Stimulated activated CD4-positive, alpha-beta T cell treated with anti-CD3 and anti-CD28 coated beads, Interleukin-4, amount 100 ng/mL, for 48 hours (primary cell): ENCODE measurements at places on chromosomes 5 and 9.

DNA sequence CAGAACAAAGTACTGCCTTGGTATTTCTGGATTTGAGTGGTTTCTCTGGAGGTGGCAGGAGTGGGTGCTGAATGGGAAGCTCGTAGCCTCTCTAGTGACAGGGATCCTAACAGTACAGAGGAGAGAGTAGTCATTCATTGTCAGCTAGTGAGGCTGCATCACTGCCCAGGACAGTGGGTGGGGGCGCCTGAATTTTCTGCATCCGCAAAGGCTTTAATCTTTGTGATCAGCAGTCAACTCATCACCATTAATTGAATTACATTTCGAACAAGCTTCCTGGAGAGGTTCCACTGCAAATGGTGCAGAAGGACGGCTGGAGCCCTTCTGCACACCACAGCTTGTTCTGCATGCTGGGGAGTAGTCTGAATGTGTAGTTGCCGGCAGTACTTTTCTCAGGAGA, 77.5 kb downstream of the HSPA4 start:
- no peak for DNase-seq

- no peak for DNase-seq
These were observed 156.2 kb downstream of the CDK5RAP2 start for GRCh38 chr9:120423812-120424211.

DNA sequence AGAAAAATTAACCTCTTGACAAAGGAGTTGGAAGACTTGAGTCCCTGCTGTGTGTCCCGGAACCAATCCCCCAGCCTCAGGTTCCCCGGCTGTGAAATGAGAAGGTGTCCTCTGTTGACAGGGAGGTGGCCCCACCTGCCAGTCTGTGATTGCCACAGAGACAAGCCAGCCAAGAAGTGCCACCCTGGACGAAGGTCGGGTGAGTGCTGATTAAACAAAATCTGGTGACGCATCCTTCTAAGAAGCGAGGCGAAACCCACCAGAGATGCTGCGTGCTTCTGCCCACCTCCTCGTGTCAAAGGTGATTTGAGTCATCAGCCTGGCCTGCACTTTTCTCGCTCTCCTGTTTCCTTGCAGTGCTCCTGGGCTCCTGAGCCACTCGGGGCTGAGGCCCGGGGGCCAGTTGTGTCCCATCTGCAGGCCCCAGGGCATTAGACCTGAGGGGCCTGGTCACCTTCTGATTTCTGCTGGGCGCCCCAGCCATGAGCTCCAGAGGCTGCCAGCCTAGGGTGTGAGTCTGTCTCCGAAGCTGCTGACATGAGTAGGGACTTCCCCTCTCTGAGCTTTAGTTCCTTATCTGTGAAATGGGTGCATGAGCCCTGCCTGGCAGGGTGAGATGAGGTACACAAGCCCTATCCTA, 28.7 kb downstream of the NEK6 start:
- DNase-seq: peak; percentile 35

- no peak for DNase-seq
These were observed 3.2 kb upstream of the PRR7 start for GRCh38 chr5:177443144-177443983.

DNA sequence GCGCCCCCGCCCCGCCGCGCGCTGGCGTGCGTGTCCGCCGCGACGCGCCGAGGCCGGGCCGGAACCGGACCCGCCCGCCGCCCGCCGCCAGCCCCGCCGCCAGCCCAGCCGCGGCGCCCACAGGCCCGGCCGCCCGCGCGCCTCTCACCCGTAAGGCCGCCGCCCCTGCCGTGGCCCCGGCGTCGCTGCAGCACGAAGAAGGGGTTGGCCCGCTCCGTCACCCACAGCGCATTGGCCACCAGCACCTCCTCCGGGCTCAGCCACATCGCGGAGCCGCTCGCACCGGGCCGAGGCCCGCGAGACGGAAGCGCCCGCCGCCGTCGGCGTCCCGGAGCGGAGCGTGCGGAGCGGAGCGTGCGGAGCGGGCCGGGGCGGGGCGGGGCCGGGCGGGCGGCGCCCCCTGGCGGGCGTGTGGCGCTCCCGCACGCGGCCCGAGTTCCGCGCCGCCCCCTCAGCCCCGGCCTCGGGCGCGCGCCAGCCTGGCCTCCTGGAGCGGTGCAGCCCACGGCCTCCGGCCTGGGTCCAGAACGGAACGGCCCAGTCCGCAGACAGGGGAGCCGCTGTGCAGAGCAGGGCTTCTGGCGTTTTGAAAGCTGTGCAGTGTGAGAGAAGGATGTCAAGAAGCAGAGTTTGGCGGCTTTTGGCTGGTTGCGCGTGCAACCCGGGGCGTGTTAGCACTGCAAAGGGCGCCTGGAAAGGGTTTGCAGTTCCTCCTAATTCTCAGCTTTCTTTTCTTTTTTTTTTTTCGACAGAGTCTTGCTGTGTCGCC, at the start of gene TBC1D9B:
Gene TBC1D9B, minus strand, starts transcription at position 342 of the 769 bp plus-strand sequence. Its CDS starts 76 bp downstream, at position 266.
- peak; percentile 51 for DNase-seq

- no peak for DNase-seq
These were observed 249.0 kb upstream of the ZNF608 start for GRCh38 chr5:124995421-124995820.

DNA sequence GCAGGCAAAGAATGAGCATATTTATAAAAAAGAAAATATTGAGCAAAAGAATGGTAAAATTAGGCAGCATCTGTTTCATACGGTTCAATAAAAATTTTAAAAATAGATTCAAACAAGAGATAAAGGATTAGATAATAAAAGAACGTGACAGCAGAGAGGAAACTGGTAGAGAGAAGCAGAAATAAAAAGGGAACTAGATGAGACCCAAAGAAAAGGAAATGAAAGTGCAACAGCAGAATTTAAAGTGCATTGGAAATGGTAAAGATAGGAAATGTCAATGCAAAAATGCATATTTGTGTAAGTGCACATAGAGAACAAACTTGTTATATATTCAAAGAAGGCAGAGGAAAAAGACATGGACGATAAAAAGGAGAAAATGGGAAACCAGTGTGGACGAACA, 70.2 kb downstream of the SUSD1 start:
- DNase-seq: no peak

GRCh38 chr9:19255821-19256220, 25.3 kb downstream of the DENND4C start:
- DNase-seq: no peak

DNA sequence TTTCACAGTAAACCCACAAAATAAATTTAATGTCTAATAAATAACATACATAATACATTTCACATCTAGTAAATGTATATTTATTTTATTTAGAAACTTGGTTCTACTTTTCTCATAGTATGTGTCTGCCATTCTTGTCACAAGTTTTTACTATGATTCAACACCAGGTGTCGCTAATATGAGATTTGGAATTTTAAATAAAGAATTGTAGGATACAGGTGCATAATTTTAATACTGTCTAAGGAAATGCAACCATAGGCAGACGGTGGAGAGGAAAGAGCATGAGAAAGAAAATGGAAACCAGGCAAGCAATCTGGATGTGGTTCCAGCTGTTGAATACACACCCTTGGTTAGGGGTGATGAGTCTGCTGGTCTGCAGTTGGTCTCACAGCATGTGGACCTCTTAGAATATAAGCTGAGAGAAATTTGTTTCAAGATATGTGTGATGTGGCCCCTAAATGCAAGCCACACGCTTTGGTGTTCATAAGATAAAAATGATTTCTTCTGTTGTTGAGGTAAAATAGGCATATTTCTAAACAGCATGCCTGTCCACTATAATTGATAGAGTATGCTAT, 114.7 kb upstream of the TXNDC8 start:
- no peak for DNase-seq

DNA sequence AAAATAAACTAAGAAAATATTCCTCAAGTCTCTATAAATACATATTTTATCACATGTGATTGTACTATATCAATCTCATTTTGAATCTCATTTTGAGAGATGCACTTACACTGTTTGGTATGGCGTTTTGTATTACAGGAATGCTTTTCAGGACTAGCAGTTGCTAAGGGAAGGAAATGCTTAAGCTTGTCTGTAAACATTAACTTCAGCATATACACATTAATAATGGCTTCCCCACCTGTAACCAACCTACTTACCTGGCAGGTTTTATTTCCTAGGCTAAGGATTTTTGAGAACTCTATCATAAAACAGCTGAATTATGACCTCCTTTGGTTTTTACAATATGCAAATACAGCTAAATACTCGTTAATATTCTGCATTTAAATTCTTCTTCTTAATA, 141.0 kb upstream of the GRHPR start:
- DNase-seq: no peak

DNA sequence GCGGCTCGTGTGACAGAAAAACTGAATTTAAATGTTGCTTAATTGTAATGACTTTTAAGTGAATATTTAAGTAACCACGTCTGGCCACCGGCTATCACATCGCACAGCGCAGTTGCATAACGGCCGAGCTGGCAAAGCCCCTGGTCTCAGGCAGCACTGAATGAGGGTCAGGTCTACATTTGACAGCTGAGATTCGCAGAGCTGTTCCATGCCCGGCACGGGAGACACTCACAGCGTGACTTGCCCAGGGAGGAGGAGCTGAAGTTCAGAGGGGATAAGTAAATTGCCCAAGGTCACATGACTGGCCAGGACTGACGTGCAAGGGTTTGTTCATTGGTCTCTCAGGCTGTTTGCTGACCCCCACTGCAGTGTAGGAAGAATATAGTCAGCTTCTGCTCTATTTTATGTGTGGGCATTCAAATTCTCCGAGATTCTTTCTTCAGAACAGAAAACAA, 17.4 kb upstream of the COL5A1 start:
- DNase-seq: no peak

GRCh38 chr5:150307617-150308426, 5.1 kb upstream of the ARSI start:
- no peak for DNase-seq

- no peak for DNase-seq
These were observed 297.6 kb downstream of the CDH10 start for GRCh38 chr5:24347158-24347557.

DNA sequence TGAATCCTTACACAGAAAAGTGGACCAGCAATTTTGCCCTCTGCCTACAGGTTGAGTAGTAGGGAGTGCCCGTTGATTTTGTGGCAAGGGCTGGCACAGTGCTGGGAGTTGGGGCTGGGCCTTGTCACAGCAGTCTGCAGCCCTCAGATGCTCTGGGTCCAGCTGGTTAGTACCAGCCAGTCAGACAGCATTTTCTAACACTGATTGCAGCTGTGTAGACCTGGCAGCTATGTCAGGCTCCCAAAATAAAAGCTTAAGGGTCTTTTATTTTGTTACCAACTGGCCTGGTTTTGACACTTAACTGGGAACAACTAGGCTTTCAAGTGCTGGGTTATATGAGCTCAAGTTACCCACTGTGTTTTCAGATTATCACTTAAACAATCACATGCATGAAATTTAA, 57.7 kb downstream of the MAT2B start:
- DNase-seq: no peak

GRCh38 chr5:143105216-143105905, 298.1 kb downstream of the NR3C1 start:
- no peak for DNase-seq

- no peak for DNase-seq
These were observed 40.6 kb downstream of the SEMA5A start for GRCh38 chr5:9505225-9505624.

DNA sequence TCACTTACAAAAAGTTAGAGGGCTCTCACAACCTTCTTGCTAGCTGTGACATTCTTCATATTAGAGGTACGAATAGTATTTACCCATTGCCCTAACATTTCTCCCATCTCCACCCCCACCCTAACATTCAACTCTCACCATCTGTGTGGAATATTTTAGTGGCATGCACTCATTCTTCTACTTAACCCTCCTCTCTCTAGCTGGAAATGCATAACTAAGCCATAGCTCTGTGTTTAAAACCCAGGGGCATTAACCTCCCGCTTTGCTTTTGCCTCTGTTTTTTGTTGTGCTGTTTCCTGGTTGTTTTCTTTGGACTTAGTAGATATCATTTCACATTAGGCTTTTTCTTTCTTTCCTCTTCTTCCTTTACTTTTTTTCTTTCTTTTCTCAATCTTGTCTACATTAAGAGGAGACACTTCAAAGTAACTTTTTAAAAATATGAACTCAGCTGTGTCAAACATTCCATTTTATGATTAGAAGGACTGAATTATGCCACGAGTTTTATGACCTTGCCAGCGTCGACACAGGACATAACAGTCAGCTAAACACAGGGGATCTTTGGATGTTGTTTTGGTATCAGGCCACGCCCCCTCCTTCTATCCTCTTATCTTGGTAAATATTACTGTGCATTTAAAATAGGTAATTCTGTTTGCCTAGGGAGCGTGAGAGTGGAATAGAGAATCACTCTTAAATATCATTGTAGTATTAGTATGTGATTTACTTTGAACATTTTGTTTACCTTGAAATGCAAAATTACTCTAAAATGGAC, 236.0 kb downstream of the CD180 start:
- no peak for DNase-seq

GRCh38 chr9:124518116-124518515, 10.9 kb upstream of the NR5A1 start:
- no peak for DNase-seq

- no peak for DNase-seq
These were observed 342.3 kb downstream of the PLK2 start for GRCh38 chr5:58117542-58117941.

DNA sequence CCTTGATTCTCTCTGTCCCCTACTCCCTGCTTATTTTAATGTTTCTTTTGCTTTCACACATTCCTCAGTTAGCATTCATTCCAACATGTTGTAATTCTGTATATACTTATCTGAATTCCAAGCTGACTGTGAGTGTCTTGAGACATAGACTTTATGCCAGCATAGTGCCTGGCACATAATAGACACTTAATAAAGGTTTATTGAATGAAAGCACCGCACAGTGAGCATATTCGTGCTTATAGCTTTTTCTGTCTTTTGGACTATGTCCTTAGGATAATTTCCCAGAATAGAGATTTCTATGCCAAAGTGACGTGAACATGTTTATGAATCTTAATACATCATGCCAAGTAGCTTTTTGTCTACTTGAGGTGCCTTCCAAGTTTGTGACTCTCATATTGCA, 174.6 kb downstream of the CD180 start:
- no peak for DNase-seq

GRCh38 chr9:3906437-3907213, 380.8 kb upstream of the RFX3 start:
- no peak for DNase-seq

- no peak for DNase-seq
These were observed 14.8 kb downstream of the SAXO1 start for GRCh38 chr9:19018201-19018600.

- no peak for DNase-seq
These were observed 31.6 kb downstream of the LMNB1 start for GRCh38 chr5:126808521-126808988.

- no peak for DNase-seq
These were observed 11.6 kb downstream of the POLR1E start for GRCh38 chr9:37497320-37497719.

DNA sequence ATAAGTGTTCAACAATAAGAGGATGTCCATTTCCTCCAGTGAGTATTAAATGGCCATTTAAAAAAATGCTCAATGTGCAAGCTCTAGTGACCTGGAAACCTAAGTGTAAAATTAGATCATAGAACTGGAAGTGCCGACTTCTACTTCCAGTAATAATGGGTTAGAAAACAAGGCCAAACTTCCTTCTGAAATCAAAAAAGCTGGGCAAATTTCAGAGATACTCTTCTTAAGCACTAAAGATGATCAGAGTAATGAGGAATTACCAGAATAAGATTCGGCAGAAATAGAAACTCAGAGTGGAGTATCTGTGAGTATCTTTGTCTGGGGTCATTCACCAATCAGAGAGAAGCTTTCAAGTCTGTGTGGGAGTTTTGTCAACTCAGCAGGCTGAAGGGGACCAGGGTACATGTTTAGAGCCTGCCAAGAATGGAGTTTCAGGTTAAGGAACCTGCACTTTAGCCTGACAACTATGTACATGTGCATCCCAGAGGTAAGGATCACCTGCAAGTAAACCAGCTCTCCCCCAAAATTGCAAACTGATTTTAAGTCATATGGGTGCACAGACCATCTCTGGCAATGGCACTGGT, 17.1 kb downstream of the FCN2 start:
- no peak for DNase-seq
